Activated T-helper 9 cell treated with anti-CD3 and anti-CD28 coated beads, Interleukin-2, amount 50 U/mL, for 16 hours (primary cell): ENCODE measurements at places on chromosomes 5 and 9.

GRCh38 chr9:7164440-7165330 is 406.9 kb downstream of the KDM4C start:
- DNase-seq, result no peak

GRCh38 chr9:15211815-15212495 is 95.1 kb downstream of the TTC39B start:
- no peak for DNase-seq

DNA sequence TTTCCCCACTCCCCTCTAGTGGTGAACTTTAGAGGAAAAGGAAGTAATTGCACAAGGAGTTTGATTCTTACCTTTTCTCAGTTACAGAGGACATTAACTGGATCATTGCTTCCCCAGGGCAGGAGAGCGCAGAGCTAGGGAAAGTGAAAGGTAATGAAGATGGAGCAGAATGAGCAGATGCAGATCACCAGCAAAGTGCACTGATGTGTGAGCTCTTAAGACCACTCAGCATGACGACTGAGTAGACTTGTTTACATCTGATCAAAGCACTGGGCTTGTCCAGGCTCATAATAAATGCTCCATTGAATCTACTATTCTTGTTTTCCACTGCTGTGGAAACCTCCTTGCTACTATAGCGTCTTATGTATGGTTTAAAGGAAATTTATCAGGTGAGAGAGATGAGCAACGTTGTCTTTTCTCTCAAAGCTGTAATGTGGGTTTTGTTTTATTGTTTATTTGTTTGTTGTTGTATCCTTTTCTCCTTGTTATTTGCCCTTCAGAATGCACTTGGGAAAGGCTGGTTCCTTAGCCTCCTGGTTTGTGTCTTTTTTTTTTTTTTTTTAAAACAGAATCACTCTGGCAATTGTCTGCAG is 25.3 kb downstream of the SLC22A5 start:
- no peak for DNase-seq

- no peak for DNase-seq
Observed at GRCh38 chr5:95274011-95274410, 10.9 kb downstream of the MCTP1 start.

- DNase-seq, result no peak
Observed at GRCh38 chr9:88991066-88992034, at the start of gene S1PR3. TSS of gene S1PR3 (plus strand) at chr9:88991468. CDS start at chr9:89001201, 9,733 bp downstream.

- no peak for DNase-seq
Observed at GRCh38 chr5:58469896-58470295, 10.0 kb upstream of the PLK2 start.
